Spleen (tissue), 13 donors: ENCODE measurements at places on chromosomes 2 and 18. TPM values are rescaled to one million over a fixed set of nuclear protein-coding genes. Genes with fewer than 3 reads are reported as not detected.

DNA sequence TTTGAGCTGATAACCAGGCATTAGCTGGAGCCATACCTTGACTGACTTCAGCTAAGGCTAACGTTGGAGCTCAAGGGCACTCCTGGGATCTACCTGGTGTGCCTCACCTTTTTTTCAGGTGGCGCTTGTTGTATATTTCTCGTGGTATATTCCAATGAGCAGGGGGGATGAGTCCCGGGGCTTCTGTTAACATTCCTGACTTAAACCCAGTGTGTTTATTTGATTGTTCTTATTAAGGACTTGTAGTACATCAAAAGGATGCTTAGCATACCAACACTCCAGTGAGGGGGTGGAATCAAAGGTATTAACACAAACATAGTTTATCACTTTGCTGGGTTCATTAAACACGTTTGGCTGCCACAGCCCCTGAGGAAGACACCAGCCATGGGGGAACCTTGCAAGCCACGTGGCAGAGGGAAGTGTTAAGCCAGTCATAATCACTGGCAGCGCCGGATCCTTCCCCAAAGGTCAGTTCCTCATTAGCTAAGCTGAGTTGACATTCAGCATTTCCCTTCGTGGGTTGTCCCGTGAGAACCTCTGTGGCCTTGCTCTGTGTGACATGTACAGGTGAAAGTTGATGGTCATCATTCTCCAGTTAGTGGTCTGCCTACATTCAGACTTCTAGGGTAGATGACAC, 119.5 kb upstream of the MCFD2 start:
- peak; percentile 91 for DNase-seq

DNA sequence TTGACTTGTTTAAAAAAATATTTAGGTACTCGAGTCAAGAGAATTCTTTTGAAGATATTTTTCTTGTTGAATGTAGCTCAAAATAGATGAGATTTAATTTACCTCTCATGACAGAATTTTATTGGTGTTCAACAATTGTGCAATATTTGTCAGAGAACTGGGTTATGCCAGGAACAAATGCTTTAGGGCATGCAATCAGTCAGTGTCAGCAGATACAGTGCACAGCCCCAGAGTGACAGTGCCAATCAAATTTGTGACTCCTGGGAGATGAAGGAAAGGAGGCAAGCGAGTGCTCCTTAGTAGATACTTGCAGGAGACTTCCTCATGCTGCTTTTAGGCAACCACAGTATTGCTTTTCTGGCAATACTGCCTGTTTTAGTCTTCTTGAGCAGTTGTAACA, 81.2 kb upstream of the DSEL start:
- DNase-seq = no peak

DNA sequence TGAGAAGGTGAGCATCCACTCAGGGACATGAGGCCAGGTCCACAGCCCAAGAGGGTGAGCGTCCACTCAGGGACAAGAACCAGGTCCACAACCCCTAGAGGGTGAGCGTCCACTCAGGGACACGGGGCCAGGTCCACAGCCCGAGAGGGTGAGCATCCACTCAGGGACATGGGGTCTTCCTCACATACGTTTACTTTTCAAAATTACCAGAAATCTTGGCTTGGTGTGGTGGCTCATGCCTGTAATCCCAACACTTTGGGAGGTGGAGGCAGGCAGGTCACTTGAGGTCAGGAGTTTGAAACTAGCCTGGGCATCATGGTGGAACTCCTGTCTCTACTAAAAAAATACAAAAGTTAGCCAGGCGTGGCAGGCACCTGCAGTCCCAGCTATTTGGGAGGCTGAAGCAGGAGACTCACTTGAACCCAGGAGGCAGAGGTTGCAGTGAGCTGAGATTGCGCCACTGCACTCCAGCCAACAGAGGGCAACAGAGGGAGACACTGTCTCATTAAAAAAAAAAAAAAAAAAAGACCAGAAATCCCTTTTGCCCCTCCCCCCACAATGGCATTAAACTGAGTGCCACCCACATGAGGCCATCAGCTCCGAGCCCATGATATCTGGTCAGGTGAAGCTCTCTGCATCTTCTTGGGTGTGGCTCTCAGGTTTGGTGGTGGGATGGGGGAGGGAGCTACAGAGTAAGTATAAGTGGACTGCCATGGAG, 9.0 kb upstream of the MBP start:
- no peak for DNase-seq

GRCh38 chr2:195382186-195382585, 274.8 kb upstream of the SLC39A10 start:
- DNase-seq = no peak

DNA sequence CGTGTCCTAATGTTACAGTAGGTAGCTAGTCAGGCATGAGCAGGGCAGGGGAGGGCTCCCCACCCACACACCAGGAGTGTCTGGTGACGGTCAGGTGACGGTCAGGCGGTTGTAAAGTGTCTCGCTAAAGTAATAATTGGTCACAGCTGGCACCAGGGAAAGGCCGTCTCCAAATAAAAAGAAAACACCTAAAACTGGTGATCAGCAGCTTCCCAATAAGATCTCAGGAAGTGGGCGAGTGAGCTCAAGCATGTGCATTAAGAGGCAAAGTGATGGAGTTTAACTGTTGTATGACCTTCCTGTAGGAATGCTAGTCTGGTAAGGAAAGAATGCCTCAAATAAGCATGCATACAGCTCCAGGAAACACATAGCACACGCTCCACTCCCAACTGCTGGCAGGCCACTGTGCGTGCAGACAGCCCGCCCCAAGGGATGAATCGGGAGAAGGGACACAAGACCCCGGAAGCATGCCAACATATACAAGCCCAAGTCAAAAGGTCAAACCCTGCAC, 177.1 kb downstream of the RNF144A start:
- DNase-seq = no peak

The PROKR1 gene
- not detected for total RNA-seq

DNA sequence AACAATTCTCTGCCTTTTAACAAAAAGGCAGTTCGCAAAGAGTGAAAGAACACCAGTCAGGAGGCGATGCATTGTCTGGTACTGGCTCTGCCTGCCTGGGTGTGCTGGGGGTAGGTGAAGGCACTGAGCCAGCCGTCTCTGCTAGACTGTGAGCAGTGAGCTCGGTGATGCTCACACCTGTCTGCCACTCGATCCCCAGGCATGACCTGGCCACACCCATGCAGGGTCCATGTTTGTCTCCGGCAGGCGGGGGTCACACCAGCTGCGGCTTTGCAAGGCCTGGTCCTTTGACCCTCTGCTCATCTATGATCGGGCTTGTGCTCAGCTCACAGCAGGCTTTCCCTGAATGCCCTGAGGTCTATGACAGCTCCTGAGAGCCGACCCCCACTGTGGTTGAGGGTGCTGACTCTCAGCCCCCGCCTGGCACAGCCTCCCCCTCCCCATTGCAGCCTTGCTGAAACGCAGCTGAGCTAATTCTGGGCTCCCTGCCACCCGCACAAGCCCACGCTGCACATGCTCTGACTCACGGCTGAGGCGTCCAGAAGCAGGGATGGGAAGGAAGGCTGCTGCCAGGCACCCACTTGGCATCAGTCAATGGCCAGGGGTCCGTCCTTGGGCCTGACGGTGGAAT, 23.7 kb downstream of the CRACDL start:
- peak; percentile 66 for DNase-seq

- DNase-seq = no peak
Measured at GRCh38 chr2:121321476-121321875, 36.5 kb upstream of the TFCP2L1 start.

DNA sequence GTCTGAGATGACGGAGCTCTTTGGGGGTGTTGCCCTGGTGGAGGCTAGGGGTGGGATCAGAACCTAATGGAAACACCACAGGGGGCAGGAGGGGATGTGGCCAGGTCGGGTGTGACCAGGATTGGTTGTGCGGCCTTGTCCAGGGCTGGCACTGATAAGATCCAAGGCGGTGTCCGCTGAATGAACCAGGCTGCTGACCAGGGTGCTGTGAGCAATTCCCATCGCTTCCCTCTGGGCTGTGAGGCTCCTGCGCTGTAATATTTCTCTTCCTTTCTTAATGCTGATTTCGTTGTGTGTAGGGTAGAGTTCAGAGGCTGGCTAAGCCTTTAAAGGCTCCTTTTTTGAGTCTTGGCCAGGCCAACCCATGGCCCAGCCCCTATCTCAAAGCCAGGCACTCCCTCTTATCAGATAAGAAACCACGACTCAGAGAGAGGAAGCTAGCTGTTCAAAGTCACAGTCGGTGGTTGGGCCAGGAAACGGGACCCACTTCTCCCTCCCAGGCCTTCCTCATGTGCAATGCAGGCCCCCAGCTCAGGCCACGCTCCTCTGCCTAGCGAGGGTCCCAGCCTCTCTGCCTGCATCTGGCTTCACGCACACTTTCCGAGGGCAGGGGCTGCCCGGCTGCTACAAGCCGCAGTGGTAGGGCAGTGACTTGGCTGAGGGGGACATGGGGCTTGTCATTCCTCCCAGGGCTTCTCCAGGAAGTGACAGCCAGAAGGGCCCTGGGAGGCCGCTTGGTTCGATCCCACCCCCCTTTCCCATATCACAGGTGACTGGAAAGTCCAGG, 26.0 kb upstream of the FOSL2 start:
- DNase-seq = peak; percentile 83

DNA sequence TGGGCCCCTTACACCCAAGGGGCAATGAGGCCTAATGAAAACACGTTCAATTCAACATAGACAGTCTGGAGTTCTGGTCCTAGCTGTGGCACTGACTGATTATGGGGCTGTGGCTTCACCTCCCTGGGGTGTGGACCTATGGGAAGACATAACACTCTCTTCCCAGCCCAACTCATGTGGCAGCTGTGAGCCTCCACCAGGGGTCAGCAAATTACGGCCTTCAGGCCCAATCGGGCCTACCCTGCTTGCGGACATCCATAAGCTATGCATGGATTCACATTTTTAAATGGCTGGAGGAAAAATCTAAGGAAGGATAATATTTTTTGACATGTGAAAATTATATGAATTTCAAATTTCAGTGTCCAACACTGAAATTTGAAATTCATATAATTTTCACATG, 101.3 kb downstream of the LOXHD1 start:
- DNase-seq = no peak

DNA sequence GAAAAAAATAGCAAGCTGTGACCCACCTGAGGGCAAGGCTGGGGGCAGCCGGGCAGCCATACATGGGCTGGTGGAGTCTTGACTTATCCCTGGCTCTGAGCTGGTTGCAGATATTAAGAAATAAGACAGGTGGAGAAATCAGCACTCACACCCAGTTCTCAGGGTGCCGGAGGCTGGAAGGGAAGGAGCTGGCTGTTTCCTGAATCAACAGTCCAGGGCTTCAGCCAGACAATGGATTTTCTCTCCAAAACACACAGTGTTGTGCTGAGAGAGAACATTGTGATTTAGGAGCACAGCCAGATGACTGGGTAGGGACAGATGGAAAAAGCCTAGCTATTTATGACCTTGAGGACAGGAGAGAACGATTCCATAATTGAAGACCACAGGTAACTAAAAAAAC, 208.8 kb downstream of the LDLRAD4 start:
- no peak for DNase-seq

DNA sequence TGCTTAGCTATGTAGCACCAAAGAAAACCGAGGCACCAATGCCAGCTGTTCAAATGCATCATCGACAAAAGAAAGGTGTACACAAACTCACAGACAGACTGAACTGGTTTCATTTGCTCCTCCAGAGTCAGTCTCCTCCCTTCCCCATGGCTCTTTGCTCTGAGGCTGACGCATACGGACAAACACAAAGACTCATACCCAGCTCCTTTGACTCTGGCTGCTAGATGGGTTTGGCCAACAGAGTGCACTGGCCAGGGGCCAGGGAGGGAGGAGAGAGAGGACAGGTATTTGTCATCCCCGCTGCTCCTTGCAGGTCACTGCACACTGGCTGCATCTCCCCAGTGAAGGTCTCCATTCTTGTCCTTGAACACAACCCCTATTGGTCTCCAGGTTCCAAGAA, 40.7 kb downstream of the DNER start:
- no peak for DNase-seq

The C2orf15 gene
- total RNA-seq = 1.4 TPM

GRCh38 chr18:55462652-55463051, 125.3 kb downstream of the TCF4 start:
- no peak for DNase-seq

DNA sequence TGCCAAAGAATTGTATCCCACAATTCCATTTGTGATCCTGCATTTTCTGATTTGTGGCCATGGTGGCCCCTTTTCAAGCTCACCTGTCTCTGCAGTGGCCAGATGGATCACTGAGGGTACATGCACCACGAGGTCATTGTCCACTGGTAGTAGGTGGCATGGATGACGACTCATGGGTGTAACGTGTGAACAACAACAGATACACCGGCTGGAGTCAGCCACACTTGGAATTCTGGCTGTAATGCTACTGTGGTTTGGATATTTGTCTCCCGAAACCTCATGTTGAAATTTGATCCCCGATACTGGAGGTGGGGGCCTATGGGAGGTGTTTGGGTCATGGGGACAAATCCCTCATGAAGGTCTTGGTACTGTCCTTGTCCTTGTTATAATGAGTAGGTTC, 102.2 kb upstream of the TAF1B start:
- no peak for DNase-seq

DNA sequence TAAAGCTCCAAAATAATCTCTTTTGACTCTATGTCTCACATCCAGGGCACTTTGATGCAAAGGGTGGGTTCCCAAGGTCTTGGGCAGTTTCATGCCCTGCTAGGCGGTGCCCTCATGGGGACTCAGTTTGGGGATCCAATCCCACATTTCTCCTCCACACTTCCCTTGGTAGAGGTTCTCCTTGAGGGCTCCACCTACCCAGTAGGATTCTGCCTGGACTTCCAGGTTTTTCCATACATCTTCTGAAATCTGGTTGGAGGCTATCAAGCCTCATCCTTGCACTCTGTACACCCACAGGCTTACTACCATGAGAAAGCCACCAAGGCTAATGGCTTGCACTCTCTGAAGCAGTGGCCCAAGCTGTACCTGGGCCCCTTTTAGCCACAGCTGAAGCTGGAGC, 49.8 kb upstream of the ERMN start:
- no peak for DNase-seq

- DNase-seq = no peak
Measured at GRCh38 chr2:187576906-187577305, 22.7 kb upstream of the TFPI start.

The C2orf76 gene
- total RNA-seq = 7.2 TPM

GRCh38 chr2:85766229-85766628, 12.4 kb downstream of the ATOH8 start:
- no peak for DNase-seq

The AGXT gene
- total RNA-seq = 3.4 TPM

GRCh38 chr2:109415581-109416013, 198.2 kb downstream of the SEPTIN10 start:
- DNase-seq = no peak

The TNFRSF11A gene
- 5.3 TPM for total RNA-seq

DNA sequence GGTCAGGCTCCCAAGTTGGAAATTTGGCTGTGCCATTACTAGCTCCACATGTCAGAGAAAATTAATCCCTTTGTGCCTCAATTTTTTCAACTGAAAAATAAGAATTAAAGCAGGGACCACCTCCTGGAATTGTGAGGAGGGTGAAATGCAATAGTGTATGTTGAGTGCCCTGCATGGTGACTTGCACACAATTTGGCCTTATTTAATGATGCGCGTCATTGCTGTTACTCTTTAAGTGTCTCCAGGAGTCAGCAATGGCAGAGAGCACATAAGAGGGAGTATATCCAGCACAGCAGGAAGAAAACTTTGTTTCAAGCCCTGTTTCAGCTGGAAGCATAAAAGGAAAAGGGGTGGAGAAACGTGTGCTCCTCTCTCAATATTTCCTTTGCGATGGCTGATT, 215.8 kb downstream of the ALK start:
- DNase-seq = no peak
